DMS 273 treated with DMSO at 0.1 percent for 48 hours (cell line): ENCODE measurements at places on chromosomes 6 and 20.

GRCh38 chr6:54103497-54103896, 7.7 kb upstream of the MLIP start:
- DNase-seq, result no peak

DNA sequence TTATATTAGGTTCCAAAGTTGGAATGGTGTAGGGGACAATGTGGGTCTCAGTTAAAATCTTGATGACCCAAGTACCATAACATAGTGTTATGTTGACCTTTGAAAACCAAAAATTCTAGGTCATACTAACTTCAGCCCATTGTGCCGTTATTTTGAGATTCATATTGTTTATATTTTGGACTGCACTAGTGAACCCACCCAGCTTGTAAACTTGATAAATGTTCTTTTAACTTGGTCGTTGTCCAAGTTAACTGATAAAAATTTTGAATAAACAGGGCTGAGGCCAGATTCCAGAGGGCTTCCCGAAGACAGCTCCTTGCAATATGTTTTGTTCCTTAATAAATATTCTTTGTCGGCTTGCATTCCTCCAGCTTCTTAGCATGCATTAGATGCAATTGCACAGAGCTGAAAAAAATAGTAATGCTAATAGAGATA, 90.3 kb downstream of the BCAS1 start:
- no peak for DNase-seq

DNA sequence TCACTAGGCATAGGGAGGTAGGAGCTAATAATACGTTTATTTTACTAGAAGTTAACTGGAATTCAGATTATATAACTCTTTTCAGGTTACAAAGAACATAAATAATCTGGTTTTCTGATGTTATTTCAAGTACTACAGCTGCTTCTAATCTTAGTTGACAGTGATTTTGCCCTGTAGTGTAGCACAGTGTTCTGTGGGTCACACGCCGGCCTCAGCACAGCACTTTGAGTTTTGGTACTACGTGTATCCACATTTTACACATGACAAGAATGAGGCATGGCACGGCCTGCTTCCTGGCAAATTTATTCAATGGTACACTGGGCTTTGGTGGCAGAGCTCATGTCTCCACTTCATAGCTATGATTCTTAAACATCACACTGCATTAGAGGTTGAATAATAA, 1.1 kb downstream of the HFE start:
- no peak for DNase-seq

- DNase-seq, result no peak
Observed at GRCh38 chr6:129860908-129861665, at the start of gene TMEM244. TSS of gene TMEM244 (minus strand) at chr6:129861315. CDS start at chr6:129861188, 127 bp downstream.

DNA sequence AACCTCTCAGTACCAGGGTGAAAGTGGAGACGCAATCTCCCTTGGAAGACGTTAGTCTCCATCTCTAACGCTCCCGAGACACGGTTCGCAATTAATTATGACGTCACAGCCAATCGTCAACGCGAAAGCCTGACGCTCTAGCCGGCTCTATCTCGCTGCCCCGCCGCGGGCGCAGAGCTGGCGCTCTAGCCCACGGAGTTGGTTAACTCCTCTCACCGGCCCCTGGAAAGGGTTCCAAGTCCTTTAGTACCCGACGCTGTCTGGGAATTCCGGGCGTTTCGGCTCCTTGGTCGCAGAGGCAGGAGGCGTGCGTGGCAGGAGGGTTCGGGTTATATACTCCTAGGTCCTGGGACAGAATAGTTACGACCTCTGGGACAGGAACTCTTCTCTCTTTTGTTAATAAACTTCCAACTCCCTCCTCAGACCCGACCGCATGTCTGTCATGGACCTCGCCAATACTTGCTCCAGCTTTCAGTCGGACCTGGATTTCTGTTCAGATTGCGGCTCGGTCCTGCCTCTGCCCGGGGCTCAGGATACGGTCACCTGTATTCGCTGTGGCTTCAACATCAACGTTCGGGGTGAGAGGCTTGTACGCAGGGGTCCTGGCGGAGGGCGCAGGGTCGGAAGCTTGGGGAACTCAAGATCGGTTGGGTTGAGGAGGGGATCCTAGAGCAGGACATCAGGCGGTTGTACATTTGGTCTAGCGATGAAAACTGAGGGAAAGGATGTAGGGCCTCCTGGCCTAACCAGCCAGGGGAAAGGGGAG, at the start of gene POLR1H:
TSS of gene POLR1H (plus strand) at position 174 of the 766 bp plus-strand sequence. CDS start at position 434, 260 bp downstream.
- peak; percentile 95 for DNase-seq

GRCh38 chr6:110332281-110332680, 25.9 kb downstream of the METTL24 start:
- DNase-seq, result no peak

- no peak for DNase-seq
Observed at GRCh38 chr6:143539734-143540133, 28.2 kb upstream of the FUCA2 start.

GRCh38 chr20:55269913-55270312, 735.4 kb downstream of the CBLN4 start:
- DNase-seq, result no peak

GRCh38 chr20:5282561-5282960, 34.2 kb downstream of the PROKR2 start:
- DNase-seq, result no peak

DNA sequence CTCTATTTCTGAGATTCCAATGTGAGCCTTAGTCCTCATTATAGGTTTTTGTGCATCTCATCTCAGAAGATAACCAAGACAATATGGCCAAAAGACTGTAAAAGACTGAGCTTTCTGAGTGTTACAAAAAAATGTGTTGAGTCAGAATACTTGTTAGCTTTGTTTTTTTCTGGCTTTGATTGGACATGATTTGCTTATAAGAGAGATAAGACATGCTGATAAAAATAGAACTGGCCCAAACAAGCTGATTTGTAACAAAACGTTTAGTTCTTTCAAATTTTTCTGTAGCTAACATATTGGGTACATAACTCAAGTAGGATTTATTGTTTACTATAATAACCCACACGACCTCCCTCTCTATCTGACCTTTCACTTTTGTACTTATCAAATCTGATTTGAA, 32.9 kb downstream of the FILIP1 start:
- DNase-seq, result no peak

- DNase-seq, result no peak
Observed at GRCh38 chr20:36344517-36345132, 38.5 kb downstream of the DLGAP4 start.

GRCh38 chr20:45904583-45905504, 7.1 kb downstream of the PLTP start:
- DNase-seq, result no peak

DNA sequence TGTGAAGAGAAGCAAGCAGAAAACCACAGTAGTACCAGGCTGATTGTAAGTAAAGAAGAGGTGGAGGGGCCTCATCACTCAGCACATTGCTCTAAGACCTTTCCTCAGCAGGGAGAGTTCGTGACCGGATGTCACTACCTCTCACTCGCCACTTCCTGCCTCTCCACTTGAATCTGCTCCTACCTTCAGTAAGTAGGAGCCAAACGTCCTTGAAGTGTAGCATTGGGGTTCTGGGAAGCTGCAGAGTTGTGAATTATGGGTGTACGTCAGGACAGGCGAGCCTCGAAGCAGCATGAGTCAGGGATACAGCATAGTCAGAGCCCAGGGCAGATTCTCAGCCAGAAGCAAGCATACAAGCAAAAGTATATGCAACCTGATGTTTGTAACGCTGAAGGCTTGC, 224.9 kb downstream of the PHACTR1 start:
- no peak for DNase-seq

DNA sequence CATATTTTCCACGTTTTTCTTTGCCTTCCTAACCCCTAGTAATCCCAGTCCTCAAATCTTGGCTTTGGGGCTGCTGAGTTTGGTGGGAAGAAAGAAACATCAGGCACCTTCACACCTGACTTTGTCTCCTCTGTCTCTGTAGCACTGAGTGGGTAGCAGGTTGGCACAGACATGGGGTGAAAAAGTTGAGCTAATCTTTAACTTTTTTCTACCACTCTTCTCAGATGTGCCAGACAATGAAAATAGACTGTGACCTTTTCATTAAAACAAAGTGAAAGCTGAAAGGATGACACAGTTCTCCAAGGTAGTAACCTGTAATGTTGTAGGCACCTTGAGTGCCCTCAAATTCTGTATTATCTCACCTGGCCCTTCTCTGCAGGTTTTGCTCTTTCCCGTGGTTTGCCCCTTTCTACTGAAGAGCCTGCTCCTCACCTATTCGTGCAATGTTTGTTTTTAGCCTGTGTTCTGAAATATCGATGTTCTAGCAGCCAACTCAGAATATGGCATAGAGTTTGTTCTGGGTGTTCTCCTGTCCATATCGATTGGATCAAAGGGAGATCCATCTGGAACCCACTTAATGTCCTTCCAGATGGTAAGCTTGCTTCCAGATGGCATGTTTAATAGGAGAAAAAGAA, 57.8 kb upstream of the ATXN1 start:
- DNase-seq, result no peak

DNA sequence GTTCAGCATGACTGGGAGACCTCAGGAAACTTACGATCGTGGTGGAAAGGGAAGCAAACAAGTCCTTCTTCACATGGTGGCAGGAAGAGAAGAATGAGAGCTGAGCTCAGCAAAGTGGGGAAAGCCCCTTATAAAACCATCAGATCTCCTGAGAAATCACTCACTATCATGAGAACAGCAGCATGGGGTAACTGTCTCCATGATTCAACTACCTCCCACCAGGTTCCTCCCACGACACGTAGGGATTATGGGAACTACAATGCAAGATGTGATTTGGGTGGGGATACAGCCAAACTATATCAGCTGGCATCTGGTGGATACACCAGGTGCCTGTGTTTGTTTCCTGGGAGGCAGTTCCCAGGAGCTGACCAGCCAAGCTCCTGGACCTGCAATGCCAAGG, 4.9 kb downstream of the DDO start:
- no peak for DNase-seq

GRCh38 chr6:87738744-87739143, 36.7 kb upstream of the AKIRIN2 start:
- DNase-seq, result no peak

GRCh38 chr6:142313284-142313683, 11.5 kb downstream of the ADGRG6 start:
- no peak for DNase-seq

- no peak for DNase-seq
Observed at GRCh38 chr6:5133943-5134342, 48.8 kb downstream of the PPP1R3G start.
